ENCODE measurements at places on chromosomes 1 and 21.

DNA sequence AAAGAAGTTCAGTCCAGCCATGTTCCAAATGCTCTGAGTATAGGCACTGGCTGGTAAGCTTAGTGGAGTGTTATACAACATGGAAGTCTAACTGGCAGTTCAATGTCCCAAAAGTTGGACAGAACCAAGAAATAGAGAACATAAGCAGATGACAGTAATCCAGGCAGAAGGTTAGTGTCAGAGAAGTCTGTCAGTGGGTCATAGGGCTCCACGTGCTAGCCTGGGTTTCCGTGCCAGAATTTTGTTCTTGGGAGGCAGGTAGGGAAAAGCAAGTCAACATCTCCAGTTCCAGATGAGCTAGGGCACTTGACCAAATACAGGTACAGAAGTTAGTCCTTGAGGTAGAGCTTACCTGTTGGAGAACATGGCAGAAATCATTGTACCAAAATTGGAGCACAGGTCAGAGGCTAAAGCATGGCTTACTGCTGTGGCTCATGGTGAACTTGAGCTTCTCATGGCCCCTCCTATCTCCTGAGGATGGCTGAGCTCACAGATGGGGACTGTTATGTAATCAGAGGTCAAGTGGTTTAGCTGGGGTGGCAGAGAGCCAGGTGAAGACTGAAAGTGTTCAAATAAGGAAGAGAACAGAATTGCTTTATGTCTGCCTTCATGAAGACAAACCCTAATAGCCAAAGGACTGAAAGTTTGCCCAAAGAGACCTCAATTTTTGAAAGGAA is 170.8 kb downstream of the NFIA start:
- DNase-seq, result peak; percentile 55

DNA sequence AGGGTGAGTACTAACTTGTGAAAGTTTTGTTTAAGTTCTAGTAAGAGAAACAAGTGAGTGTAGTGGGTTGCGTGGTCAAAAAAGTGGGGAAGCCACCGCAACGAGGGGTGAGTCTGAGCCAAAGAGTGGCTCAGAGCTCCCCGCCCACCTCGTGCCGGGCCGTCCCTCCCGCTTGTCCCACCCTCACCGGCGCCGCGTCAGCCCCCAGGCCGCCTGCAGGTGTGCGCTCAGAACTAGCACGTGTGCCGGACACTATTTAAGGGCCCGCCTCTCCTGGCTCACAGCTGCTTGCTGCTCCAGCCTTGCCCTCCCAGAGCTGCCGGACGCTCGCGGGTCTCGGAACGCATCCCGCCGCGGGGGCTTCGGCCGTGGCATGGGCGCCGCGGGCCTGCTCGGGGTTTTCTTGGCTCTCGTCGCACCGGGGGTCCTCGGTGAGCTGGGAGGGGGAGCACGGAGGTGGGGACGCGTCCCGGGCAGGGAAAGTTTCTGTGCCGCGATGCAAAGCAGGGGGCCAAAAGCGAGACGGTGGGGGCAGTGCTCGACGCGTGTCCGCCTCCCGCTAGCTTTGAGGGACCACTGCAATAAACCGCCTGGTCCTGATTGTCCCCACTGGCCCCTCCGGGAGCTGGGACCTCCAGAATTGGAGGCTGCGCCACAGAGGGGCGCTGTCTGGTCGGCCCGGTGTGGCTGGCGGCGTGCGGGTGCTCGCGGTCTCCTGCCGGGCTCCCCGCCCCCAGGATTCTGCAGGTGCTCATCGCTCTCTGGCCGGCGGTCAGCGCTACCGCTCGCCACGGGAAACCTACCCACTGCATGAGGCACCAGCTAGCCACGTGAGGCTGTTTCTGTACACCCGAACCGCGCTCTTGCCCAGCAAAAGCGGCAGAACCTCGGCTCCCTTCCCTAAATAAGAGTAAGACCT is at the start of gene CR2:
CR2 (plus strand) TSS at position 283 of the 919 bp plus-strand sequence; CDS start at position 374, 91 bp downstream.
- peak; percentile 34 for DNase-seq

- no peak for DNase-seq
These were observed 50.5 kb downstream of the CD2 start for GRCh38 chr1:116804736-116805135.

DNA sequence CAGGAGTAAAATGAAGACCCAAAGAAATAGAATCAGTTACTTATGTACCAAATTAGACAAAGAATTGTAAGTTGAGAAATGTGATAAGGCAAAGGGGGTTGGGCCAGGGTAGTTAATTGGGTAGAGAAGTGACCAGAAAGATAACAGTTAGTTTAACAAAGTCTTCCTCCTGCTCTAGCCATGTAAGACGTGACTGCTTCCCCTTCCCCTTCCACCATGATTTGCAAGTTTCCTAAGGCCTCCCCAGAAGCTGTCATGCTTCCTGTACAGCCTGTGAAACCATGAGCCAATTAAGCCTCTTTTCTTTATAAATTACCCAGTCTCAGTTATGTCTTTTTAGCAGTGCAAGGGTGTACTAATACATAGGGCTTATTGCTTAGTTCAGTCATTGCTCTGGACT is 142.0 kb upstream of the PDE4B start:
- DNase-seq, result no peak

GRCh38 chr1:72885841-72886240 is 603.5 kb upstream of the NEGR1 start:
- no peak for DNase-seq

DNA sequence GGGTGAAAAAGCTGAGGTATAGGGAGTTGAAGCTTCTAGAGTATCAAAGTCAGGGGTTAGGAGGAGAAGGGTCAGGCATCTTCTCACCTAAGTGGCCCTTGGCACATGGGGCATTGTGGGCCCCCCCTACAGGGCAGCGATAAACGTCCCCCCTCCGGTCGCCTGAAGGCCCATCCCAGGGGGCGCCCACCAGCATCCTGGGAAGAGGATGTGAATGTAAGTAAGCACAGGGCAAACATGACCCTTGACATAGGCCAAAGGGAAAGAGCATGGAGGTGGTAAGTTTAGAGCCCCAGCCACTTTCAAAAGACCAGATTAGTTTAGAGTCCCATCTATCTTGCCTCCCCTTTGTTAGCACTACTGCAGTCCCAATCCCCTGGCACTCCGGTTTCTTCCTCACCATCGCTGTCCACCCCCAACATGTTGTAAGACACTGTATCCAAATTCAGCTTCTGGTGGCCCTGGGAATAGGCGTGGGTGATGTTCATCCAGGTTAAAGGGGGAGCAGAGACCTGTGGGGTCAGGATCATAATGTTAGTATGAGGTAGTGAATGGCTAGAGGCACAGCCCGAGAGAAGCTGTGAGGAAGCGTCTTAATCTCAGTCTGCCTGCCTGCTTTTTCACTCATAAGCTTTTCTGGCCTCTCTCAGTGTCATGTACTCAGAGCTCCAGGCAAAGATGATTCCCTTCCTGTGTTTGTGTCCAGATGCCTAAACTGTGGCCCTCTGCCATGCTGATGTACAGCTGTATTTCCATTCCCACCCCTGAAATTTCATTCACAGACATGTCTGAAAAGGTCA is 2.7 kb downstream of the ITGA10 start:
- no peak for DNase-seq

- DNase-seq, result no peak
These were observed 16.5 kb upstream of the OVAAL start for GRCh38 chr1:180542113-180542837.

GRCh38 chr1:17136145-17136544 is 16.9 kb upstream of the PADI2 start:
- DNase-seq, result no peak

- no peak for DNase-seq
These were observed 136.2 kb upstream of the DMRTA2 start for GRCh38 chr1:50559421-50559820.

- no peak for DNase-seq
These were observed 37.8 kb downstream of the KCNK1 start for GRCh38 chr1:233651563-233652233.

- DNase-seq, result no peak
These were observed 52.4 kb downstream of the EXO1 start for GRCh38 chr1:241900381-241900780.

GRCh38 chr1:209929751-209930150 is 8.3 kb upstream of the SYT14 start:
- no peak for DNase-seq

GRCh38 chr1:17403081-17403480 is 31.1 kb downstream of the PADI6 start:
- DNase-seq, result peak; percentile 81

- no peak for DNase-seq
These were observed 41.5 kb downstream of the NCAM2 start for GRCh38 chr21:21039624-21040170.

- DNase-seq, result no peak
These were observed 284.1 kb downstream of the HHIPL2 start for GRCh38 chr1:222263791-222264190.

GRCh38 chr1:65105596-65105995 is 42.4 kb upstream of the AK4 start:
- peak; percentile 17 for DNase-seq

GRCh38 chr1:111937147-111937725 is 52.2 kb downstream of the KCND3 start:
- DNase-seq, result no peak

DNA sequence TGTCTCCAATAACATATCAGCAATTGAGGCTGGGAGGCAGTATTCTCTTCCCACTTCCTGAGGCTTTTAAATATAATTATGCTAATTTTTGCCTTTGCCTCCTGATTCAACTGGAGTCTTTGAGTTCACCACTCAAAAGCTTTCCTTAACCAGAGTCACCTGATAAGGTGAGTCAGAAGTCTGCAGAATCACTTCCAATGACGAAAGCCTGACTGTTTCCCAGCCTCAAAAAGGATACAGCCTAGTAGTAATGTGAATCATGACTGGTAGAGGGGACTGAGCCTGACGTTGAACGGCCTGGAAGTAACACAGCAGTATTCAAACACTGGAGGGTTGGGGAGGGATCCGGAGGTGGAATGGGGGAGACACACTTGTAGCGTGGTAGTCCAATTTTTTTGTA is 10.4 kb upstream of the MRPL9 start:
- peak; percentile 87 for DNase-seq

- DNase-seq, result peak; percentile 73
These were observed 236.5 kb upstream of the JUN start for GRCh38 chr1:59020151-59020997.

- no peak for DNase-seq
These were observed 13.9 kb downstream of the NT5C1A start for GRCh38 chr1:39657923-39658485.

- peak; percentile 46 for DNase-seq
These were observed 18.7 kb downstream of the UQCRHL start for GRCh38 chr1:15788624-15789301.

DNA sequence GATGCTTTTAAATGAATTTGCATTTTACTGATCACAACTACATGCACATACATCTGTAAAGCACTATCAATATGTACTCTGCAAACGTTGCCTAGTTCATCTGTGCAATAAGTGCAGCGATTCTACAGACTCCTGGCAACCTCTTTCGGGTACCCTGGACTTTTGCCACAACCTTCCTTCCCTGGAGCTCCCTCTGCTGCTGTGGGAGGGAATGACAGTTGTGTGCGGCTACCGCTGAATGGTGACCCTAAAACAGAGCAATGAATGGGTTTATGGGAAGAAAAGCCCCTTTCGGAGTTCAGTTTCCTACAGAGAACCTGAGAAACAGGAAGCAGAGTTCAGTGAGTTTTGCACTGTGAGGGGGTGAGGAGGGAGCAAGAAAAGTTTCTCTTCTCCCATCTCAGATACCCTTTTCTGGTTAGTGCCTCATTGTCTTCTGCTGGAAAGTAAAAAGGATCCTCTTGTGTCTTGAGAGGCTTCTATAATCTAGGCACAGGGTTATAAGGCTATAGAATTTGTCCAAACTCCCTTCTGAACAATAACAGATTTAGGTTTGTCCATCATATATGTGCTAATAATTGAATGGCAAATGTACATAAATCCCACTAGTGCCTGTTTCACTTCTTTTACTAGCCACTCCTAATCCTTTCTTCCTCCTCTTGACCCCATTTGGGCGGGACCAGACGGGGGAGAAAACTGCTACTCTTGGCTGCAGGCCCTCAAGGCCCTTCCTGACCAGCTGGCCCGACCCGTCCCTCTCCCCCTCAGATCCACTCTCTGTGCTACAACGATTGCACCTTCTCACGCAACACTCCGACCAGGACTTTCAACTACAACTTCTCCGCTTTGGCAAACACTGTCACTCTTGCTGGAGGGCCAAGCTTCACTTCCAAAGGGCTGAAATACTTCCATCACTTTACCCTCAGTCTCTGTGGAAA is 19.8 kb upstream of the SARS1 start:
- DNase-seq, result peak; percentile 56

DNA sequence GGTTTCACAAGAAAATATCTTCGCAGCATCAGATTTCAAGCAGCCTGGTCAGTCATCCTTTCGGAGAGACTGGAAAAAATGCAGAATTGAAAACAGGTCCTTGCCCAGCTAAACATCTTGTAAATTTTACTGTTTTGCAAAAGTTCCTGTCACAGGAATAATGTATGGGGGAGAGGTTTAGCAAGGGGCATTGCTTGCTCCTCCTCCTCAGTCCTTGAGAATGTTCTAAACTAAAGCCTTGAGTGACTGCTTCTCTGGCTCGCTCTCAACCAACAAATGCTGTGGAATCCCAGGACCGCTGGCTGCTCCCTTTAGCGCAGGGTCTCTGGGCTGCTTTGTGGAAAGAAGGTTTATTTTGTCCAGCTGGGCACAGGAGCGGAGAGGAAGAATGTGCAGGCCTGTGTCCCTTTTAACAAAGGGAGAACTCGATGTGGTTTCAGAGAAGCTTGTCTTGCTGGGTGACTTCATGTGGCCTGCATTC is 33.6 kb upstream of the FHAD1 start:
- no peak for DNase-seq

- DNase-seq, result no peak
These were observed 56.9 kb upstream of the LRP8 start for GRCh38 chr1:53384796-53385195.

GRCh38 chr1:67888216-67889106 is 55.2 kb upstream of the GNG12 start:
- DNase-seq, result no peak

DNA sequence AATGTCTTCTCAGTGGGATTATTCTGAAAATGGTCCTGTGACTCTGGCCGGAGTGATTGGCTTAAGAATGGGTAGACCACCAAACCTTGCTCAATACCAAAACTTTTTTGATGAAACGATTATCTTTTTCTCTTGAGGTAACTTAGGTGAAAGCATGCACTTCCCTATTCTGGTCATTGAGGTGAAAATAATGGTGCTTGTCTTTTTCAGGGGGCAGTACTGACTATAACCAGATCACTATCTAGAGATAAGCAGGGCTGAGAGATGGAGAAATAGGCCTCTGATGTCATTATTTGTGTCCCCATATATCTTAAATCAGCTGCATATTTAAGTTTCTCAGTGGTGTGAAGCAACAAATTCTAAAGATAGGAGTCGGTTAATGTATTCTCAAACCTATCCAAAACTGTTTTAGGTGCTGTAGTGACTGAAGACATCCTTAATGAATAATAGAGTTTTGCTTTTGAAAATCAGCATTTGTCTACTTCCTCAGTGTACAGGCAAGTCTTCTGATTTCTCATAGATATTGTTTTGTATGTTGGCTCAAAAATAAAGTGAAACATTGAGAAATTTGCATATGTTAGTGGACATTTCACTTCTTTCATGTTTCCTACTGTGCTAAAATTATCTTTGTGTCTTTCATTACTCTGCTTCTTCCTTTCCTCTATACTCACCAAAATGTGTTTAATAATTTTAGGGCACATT is 735.3 kb upstream of the ADGRL4 start:
- DNase-seq, result no peak

- no peak for DNase-seq
These were observed 1755.4 kb downstream of the PLA2G4A start for GRCh38 chr1:188584119-188584518.

- no peak for DNase-seq
These were observed 12.5 kb downstream of the AGRN start for GRCh38 chr1:1032424-1032823.

GRCh38 chr1:168762473-168762872 is 33.5 kb upstream of the DPT start:
- DNase-seq, result no peak

All from RWPE1 (cell line).